Fibroblast of skin of right quadriceps (primary cell): ENCODE measurements at places on chromosomes 3 and 15.

GRCh38 chr15:38195191-38195901, 57.3 kb upstream of the SPRED1 start:
- no peak for DNase-seq

DNA sequence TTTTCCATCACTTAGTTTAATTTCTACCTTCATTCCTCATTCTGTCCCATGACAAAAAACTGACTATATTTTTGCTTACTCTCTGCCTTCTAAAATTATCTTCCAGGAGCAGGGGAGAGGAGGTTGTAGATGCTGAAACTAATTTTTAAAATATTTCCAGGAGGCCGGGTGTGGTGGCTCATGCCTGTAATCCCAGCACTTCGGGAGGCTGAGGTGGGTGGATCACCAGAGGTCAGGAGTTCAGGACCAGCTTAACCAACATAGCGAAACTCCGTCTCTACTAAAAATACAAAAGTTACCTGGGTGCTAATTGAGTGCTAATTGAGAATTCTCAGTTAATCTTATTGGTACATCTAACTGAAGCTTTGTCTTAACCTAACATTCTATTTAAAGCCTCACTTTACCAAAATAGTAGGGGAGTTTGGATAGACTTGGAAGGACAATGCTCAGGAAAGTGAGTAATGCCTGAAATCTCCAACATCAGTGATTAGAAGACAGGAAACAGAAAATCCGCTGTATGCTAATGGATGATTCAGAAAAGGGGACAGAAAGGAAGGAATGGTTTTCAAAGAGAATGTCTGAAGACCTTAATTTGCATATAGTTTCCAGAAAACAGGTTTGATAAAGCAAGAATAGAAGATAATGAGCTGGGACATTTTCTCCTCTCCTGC, 336.1 kb downstream of the GBE1 start:
- DNase-seq, result peak; percentile 54

GRCh38 chr3:25707268-25707926, 42.7 kb upstream of the TOP2B start:
- no peak for DNase-seq

- no peak for DNase-seq
These were observed 31.7 kb upstream of the FRMD4B start for GRCh38 chr3:69417541-69418078.

- DNase-seq, result no peak
These were observed 108.4 kb upstream of the SPATA16 start for GRCh38 chr3:173249457-173249856.

DNA sequence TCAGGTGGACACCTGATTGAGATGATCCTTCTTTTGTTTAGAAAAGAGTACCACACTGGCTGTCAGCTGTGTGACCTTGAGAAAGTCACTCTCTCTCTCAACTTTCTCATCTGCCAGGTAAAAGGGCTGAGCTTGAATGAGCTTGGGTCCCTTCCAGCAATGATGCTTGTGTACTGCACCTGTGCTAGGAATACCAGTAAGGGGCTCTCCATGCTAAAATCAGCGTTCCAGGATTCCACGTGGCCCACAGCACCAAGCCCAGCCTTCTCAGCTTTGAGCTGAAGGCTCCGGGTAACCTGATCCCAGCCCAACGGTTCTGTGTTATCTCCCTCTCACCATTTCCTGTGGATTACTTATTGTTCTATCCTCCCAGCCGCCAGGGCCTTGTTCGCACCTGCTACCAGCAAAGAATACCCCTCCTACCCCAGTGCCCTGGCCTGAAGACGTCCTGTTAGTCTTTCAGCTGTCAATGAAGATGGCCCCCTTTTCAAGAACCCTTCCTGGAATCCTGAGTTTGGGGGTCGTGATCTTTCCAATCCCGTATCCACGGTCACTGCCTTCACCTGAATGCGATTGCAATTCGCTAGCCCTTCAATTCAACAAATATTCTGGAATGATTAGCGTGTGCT, 54.2 kb upstream of the CGNL1 start:
- DNase-seq, result no peak

- DNase-seq, result peak; percentile 30
These were observed 12.3 kb upstream of the PCSK6 start for GRCh38 chr15:101501703-101502373.

DNA sequence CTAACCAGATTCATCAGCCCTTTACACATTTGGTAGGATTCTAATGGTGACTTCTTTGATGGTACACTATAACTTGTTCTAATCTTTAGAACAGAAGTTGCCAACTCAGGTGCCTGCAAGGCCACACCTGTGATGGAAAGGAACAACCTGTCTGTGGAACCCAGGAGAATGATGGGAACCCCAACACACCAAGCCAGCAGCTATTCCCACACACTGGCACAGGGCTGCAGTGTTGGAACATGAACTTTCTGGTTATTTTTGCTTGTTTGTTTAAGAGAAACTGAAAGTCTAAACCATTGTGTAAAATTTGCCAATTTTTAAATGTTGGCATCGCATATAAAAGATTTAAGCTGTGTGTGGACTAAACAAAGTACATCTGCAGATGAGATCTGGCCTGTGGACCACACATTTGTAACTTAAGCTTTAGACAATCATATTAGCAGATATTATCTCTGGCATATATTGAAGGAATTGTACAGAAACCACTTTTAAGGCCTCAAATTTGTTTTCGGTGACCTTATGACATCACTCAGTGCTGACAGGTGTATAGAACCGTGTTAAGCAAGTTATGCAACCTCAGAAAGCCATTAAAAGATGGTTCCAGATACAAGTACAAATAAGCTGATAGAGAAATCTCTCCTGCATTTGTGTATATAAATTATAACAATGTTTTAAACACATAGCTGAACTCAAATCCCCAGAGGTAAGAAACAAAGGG, 242.9 kb downstream of the SLC9A9 start:
- no peak for DNase-seq
